ENCODE measurements at places on chromosomes 6 and 20.
A peak's percentile ranks its signal among the peaks of the same experiment; 100 is the strongest.

- DNase-seq: no peak
These were observed 483.8 kb upstream of the EYS start for GRCh38 chr6:66190858-66191257.

DNA sequence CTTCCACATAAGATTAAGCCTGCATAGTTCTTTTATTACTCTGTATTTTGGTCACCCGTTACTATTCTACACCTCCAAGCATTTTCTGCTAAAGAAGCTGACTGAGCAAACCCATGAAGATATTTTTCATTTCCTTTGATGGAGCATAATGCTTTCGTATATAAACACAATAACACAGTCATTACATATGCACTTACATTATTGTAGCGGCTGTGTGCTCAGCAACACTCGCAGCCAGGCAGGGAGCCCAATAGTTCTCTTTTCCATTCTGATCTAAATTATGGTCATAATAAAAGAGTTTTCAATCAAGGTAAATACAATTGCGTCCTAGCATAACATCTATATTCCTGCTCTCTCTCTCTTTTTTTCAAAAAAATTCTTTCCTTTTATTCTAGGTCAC lies 69.6 kb upstream of the TFB1M start:
- no peak for DNase-seq

DNA sequence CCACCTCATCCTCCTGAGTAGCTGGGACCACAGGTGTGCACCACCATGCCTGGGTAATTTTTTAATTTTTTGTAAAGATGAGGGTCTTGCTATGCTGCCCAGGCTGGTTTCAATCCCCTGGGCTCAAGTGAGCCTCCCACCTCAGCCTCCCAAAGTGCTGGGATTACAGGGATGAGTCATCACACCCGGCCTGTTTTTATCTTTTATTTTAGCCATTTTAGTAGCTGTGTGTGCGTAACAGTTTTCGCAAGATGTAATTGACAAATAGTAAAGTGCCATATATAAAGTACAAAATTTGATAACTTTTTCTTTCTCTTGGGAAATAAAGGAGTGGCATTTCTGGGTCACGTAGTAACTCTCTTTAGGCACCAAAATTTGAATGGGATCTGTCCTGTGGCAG lies 21.4 kb downstream of the SNAI1 start:
- no peak for DNase-seq

DNA sequence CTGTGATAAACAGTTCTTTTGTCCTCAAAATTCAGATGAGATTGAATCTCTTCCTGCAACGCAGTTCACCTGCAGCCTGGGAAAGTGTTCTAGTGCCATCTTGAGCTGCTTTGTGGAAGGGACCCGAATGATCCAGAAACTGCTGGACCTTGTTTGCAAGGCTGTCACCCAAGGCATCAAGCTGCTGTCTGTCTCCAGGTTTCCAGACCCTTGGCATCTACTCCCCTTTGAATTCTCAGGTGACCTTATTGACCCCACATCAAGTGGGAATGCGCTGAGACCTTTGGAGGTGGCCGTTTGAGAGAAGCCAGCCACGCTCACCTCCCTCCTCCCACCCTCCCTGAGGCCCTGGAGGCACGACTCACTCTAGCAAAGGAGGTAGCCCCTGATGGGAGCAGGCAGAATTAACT lies 112.5 kb downstream of the EDN3 start:
- DNase-seq: no peak

DNA sequence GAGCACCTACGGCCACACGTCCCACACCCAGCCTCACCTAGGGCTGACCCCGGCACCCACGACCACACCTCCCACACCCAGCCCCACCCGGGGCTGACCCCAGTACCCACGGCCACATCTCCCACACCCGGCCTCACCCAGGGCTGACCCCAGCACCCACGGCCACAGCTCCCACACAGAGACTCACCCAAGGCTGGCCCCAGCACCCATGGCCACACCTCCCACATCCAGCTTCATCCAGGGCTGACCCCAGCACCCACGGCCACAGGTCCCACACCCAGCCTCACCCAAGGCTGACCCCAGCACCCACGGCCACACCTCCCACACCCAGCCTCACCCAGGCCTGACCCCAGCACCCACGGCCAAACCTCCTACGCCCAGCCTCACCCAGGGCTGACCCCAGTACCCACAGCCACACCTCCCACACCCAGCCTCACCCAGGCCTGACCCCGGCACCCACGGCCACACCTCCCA lies 36.7 kb downstream of the NINL start:
- DNase-seq: no peak

GRCh38 chr20:62558779-62559178 lies 83.0 kb upstream of the GATA5 start:
- DNase-seq: no peak

DNA sequence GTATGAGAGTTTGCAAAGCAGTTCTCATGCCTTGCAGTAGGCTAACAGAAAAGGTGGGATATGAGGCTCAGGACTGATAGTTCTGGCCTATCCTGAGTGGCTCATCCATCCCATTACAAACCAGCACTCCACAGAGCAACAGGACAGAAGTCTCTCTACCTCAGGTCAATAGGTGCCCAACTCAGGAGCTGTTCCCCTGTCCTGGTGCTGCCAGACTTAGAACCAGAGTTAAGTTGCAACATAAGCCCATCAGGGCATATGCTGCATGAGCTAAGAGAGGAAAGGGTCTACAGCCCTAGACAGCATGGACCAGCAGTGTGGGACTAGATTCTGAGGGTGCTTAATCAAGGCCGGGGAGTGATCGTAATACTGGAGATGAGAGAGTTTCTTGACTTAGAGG lies 104.8 kb upstream of the ECI2 start:
- DNase-seq: no peak

GRCh38 chr6:24227556-24227955 lies 101.5 kb downstream of the NRSN1 start:
- DNase-seq: no peak

DNA sequence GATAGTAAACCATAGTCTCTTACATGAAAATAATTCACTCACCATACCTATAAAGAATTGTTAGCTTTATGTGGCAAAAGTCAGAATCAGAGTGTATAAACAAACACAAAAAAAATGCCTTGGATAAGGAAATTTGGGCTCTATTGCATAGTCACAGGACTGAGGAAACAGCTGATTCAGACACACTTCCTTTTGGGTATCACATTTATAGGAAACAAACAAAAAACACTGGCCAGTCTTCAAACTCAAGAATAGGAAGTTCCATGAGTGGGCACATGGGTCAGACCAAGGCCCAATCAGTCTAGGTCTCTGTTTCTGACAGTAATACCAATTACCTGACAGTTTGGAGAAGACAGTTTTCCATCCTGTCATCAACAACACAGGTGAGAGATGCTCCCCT lies 8.0 kb downstream of the SLC18B1 start:
- no peak for DNase-seq

DNA sequence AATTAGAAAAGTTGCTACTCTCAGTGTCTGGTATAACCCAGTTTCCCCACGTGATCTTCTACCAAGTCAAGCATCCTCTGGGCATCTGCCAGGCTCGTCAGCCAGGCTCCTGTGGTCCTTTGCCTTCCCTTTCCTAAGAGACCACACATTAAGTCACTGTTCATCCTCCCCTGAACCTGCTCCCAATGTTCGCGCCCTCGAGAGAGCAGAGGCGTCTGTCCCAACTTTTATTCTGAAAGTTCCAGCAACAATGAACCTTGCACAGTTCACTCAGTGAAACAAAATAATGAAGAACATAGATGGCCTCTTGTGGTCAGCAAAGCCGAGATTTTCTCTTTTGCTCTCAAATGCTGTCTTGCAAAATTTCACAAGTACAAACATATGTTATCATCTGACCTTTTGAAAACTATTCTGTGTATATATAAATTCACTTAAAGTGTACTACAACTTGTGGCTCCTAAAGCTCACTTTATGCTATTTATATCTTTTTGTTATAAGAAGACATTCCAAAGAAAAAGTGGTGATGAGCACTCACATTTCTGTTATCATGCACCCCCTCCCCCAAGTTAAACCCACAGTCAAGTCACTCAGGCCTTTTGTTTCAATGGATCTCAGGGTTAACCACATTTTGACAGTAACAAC lies 39.2 kb upstream of the NHSL1 start:
- peak; percentile 69 for DNase-seq

- no peak for DNase-seq
These were observed 100.4 kb downstream of the OGFRL1 start for GRCh38 chr6:71388856-71389527.

DNA sequence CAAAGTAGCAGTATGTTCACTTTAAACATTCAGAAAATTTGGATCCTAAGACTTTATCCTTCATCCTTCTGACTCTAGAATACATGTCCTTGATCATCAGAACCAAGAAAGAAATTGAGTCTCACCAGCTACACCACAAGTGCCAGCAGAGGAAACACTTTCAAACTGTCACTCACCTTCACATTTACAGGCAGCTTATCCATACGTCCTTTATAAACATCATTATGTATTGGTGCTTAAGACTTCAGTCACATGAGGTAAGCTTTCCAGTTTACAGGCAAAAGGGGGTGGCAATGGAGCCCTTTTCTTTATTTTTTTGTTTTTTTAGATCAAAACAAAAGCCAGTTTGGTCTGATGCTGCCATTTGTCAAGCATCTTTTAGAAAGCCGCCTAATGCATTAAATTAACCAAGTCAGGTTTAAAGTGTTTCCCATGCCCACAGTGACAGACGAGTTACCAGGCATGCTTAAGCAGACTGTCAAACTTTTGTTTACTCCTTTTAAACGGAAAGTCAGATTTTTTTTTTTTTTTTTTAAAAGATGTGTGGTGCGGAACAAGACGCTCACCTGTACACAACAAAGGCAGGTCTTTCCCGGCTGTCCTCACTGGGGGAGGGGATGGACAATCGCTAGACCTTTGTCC lies 952 bp upstream of the BRPF3 start:
- DNase-seq: no peak

DNA sequence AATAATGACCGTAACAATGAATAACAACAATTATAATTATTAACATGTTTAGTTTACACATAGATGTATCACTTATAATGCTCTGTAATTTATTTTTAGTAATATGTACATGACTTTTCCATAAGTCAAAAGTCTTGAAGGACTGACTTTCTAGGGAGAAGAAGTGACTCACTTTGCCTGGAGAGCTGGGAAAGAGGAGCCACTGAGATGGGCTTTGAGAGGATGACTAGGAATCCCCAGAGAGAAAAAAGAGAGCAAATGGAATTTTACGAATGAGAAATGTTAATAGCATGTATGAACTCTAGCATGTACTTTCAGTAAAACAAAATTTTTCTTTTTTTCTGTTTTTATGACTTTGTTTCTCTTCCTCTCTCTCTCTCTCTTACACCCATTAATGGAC lies 67.8 kb upstream of the RALY start:
- DNase-seq: no peak

DNA sequence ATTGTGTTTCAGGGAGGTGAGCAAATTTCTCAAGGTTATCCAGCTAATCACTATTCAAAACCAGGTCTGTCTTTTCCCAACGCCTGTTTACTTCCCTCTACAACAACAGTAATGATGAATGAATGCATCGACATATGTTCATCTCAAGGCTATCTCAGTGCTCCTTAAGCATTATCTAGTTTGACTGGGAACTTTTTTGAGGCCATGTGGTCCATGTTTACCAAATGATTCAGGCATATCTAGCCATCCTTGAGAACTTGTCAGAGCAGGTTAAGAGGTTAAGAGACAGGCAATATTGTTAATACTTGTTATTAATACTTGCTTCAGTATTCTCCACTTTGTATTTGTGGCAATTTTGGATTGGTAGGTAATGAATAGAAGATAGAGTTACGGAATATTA lies 1038.4 kb upstream of the FLRT3 start:
- no peak for DNase-seq

- no peak for DNase-seq
These were observed 6.1 kb upstream of the TMEM200A start for GRCh38 chr6:130359736-130360135.

- no peak for DNase-seq
These were observed 52.5 kb downstream of the MKKS start for GRCh38 chr20:10381477-10381876.

- no peak for DNase-seq
These were observed 41.4 kb downstream of the PHACTR3 start for GRCh38 chr20:59645761-59646171.

- DNase-seq: no peak
These were observed 71.8 kb upstream of the KHDRBS2 start for GRCh38 chr6:62357835-62358234.

- DNase-seq: no peak
These were observed 48.0 kb upstream of the STXBP5 start for GRCh38 chr6:147156218-147156617.

DNA sequence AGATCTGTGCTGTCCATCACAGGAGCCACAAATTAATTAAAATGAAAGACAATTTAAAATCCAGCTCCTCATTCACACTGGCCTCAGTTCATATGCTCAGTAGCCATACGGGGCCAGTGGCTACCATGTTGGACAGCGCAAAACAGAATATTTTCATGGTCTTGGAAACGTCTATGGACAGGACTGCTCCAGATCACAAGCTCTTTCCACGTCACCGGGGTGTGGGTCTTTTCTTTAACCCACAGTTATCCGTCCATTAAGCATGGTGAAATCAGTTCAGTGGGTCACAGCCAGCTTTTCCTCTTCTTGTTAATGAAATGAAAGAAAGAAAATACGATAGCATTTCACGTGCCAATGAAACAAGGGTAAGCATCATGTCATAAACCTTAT lies 24.1 kb downstream of the GFOD1 start:
- no peak for DNase-seq

DNA sequence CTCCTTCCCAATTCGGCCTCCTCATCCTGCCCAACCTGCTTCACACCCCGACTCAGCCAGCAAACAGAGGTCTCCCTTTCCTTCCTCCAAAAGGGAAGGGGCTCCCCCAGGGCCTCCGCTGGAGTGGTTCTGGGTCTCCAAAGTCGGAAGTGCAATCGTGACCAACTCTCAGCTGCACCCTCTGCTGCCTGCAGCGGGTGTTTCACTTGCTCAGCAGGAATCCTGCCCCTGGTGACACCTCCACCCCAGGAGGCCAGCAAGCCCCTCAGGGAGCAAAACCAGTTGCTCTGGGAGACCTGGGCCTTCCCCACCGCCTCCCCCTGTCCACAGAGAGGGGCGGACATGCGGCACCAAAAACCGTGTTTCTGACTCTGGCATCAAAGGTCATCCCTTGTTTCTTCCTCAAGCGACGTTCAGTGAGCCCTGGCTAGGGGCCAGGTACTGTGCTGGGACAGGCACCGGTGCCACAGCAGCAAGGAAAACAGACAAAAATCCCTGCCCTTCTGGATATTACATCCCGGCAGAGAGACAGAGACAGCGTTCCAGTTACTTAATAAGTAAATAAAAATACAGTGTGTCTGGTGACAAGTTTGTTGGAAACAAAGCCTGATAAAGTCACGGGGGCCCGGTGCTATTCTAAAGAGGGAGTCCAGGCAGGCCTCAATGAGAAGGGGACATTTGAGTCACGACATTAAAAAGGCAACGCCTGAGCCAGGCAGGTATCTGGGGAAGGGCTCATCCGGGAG lies 219.0 kb downstream of the BMP7 start:
- DNase-seq: no peak

Data from AG04450 (cell line).